ENCODE measurements at places on chromosomes 2 and 18. TPM values are rescaled to one million over a fixed set of nuclear protein-coding genes. Genes with fewer than 3 reads are reported as not detected.

DNA sequence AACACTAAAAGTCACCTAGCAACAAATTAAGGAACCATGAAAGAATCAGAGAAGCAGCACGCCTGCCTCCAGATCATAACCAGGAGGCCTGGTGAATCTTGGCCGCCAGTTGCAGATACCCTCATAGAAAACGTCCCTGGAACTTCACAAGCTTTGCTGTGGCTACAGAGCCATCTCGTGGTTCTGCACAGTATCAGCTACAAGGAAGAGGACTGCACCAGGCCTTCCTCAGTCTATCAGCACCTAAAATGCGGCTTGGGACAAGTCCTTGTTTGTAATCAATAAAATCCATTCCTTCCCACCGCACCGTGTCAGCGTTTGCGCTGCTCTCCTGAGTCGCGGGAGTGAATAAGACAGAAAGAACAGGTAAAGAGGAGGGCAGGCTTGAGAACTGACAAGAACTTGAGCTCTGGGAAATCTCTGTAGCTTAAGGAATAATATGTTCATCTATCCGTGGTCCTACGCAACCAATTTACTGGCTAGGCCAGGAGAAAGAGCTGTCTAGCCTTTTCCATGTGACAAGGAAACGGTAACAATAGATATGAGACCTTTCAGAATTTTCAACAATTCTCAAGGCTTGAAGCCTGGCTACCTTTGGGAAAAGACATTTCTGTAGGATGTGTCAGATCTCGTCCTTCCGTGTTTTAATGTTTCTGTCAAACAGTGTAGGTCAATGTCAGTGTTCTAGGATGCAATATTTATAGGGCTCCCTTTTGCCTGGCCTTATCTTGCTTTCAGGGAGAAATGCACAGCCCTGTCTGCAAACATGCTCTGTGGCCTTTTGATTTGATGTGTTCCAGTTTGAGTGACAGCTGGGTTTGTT is 128.5 kb upstream of the RAB12 start:
- DNase-seq = no peak

DNA sequence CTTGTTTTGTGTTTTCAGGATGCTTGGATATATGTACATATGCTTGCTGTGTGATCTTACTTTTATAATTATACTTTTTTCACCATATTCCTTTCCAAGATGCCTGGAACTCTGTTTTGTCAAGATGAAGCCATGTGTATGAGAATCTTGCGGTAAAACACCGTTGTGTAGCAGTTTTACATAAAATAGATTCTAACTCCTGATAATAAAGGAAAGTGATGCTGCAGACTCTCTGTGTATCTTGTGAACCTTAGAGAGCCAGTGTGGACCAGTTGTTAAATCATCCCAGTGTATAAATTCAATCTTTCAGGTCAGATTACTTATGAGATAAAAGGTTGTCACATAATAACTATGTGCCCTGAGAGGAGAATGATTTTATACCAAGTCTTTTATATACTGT is 12.5 kb upstream of the ITGA4 start:
- no peak for DNase-seq

SERPINB12 gene
- not detected for total RNA-seq

DNA sequence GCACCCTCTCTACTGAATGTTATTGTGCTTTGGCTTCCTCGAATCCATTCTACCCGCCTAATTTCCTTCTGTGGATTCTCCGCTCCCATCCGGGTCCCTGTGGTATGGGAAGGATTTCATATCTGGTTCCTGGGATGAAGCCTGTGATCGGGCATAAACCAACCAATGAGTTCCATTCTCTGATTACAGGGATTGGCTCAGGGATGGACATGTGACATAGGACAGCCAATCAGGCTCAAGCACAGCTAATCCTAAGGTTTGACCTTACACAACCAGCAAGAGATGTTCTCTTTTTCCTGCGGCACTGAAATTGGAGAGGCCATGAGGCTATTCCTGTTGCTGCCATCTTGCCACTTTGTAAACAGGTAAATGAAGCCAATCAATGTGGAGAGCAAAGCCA is 168.1 kb upstream of the SMAD2 start:
- DNase-seq = no peak

DNA sequence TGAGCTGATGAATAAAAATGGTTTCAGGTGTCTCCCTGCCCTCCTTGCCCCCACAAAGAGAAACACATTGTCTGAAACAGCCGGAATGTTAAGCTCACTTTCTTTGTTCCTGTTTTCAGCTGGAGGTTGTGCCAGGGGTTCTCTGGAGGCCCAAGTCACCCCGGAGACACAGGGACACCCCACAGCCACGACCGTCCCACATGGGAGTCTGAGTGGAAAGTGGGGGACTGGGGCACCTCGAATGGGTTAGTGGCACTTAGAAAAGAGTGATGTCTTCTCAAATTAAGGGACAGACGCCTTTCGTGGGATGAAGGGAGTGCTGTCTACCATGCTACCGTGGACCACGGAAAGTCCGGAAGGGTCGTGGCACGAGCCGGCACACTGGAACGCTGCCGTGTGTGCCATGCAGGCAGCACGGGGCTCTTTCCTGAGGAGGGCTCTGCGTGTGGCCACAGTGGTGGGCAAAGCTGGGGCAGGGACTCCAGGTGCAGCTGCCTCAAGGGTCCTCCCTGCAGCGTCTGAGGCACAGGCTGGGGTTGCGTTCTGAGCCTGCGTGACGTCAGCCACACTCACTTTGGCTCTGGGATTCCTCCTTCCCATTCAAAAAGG is 39.4 kb upstream of the CTDP1 start:
- DNase-seq = no peak

DNA sequence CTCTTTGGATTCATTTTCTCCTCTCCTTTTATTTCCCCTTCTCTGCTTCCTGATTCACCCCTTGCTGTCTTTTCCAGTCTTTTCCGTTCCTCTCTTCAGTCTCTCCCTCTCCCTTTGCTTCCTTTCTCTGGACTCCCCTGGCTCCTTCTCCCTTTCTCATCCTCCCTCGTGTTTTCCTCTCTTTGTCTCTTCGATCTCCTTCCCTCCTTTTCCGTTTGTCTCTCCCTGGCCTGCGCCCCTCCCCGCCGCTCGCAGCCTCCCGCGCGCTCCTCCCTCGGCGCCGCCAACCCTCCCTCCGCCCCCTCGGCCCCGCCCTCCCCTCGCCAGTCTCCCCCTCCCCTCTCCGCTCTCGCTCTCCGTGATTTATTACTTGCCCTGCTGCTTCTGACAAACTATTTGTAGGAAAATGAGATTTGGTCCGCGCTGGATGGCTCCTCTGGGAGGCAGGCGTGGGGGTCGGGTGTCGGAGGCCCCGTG is 46.0 kb upstream of the PAX8 start:
- DNase-seq = peak; percentile 60

MOGAT1 gene
- total RNA-seq = not detected

GRCh38 chr2:159243529-159243928 is 43.0 kb downstream of the WDSUB1 start:
- no peak for DNase-seq

GRCh38 chr2:102387763-102388546 is 32.4 kb downstream of the IL18R1 start:
- no peak for DNase-seq

CCDC74B gene
- total RNA-seq = 3.7 TPM

TXNL1 gene
- 68.6 TPM for total RNA-seq

GRCh38 chr2:140836826-140837225 is 1294.0 kb downstream of the LRP1B start:
- DNase-seq = no peak

DNA sequence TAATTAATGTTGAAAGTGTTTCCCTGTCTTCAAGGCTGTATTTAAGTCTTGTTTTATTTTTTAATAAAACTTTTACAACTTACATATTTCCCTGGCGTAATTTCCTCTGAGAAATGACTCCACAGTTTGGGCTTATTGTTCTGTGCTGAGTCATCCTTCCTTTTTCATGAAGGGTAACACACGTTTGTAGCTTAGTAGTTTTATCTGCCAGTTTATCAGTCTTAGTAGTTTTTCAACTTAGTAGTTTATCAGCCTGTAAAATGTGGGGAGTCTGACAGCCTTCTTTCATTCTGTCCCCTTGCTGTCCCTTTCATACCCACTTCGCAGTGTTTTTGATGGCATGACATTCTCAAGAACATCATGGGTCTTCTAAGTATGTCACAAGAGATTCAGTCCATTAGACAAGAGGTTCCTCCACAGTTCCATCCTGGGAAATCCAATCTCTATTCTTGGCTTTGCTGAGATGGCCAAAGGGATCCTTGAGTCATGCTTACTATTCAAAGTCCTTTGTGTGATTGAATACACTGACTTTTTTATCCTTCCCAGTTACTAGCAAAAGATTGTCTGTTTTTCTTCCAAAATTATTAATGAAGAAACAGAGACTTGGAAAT is 60.0 kb upstream of the SGPP2 start:
- no peak for DNase-seq

DNA sequence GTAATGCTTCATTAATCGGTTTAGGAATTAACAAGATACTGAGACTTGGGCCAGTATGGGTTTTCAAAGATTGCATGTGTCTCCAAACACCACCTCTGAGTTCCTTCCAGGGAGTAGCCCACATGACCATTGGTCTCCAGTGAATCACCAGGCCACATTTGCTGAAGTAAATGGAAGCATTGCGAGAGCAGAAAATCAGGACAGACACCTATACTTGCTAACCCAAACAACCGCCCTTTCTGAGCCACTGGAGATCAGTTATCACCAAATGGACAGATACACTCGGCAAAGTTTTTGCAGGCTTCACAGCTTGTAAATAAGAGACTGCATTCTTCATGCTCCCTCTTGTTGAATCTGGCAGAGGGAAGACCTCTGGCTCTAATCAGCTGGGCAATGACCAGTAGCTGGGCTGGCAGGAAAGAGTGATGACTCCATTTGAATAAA is 40.9 kb downstream of the GATA6 start:
- no peak for DNase-seq

FHOD3 gene
- not detected for total RNA-seq

DNA sequence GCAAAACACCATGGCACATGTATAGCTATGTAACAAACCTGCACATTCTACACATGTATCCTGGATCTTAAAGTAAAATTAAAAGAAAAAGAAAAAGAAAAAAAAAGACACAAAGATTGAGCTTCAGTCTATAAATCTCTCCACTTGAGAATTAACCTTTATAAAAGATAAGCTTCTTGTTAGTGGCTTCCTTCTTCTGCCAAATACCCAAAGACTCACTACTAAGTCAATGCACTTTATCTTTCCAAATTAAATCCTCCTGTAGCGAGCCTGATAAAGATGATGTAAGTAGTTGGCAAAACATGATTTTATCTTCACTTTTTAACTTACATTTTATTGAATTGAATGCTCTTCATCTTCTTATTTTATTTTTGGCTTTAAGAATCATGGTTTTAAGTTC is 349.9 kb downstream of the TRIB2 start:
- DNase-seq = no peak

- no peak for DNase-seq
These were observed 47.0 kb downstream of the PARD6G start for GRCh38 chr18:80200171-80200931.

EPB41L3 gene
- total RNA-seq = 8.7 TPM

DNA sequence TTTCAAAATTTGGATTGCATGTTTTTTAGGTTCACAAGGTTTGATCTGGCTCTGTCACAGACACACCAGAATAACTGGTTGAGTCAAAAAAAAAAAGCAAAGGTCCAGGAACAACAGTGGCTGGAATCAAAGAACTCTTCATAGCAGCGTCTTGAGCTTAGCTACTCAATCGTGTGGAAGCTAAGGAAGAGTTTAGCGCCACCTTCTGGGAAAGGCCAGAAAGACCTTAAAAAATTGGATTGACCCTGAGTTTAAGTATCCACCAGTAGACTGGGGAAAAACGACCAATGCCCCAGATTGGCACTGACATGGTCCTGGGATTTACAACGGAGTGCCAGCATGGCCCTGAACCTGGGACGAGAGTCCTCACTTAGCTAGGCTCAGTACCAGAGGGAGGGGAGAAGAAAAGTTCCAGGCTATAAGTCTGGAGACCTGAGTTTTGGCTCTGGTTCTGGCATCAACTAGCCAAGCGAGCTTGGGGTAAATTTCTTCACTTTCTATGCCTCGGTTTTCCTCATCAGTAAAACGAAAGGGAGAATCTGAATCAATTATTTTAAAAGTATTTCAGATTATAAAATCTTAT is 71.1 kb upstream of the TFCP2L1 start:
- peak; percentile 49 for DNase-seq

GALNT14 gene
- total RNA-seq = 1.5 TPM

GRCh38 chr2:3595404-3595803 is 492 bp downstream of the COLEC11 start:
- DNase-seq = no peak

DNA sequence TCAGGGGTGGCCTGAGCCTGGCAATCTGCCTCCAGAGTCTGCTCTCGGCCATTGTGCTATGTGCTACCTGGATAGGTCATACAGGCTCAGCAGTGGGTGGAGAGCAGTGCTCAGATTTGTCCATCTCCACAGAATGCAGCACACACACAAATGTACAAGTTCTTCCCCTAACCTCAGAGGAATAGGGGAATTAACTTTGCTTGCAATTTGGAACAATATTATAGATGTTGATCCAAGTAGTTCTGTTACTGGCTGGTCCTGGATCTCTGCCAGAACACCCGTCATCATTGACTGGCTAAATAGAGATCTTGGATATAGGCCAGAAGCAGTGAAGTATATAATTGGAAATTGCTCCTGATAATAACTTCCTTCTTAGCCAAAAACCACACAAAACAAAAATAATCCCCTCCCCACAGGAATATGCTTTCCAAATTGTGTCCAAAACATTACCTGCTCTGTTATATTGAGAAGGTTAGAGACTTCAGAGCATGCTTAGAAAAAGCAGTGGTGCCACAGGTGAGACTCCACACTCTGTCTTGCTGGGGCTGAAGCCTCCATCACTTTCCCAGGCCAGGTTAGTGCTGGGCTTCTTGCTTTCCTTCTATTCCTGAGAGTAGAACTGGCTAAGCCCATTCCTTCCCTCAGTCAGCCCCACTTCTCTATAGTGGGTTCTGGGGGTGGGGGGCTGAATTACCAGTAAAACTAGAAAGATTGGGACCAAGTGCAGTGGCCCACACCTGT is 38.8 kb downstream of the NCAPH start:
- no peak for DNase-seq

DNA sequence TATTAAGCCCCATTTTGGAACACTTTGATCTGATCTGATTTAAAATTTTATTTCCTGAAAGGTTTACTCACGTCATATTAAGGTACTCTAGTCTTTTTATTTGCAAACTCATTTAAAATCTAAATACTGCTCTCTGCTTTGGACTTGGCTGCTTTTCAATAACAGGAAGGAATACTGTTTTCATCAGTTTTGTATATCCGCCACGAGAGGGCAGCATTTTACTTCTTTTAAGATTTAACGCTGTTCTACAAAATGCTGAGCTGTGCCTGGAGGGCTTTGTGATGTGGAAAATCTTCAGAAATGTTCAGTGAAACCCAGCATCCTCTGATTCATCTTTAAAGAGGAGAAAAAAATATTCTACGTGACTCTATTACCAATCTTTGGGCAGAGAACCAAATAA is 37.5 kb upstream of the SLC38A11 start:
- DNase-seq = peak; percentile 64

CD8B2 gene
- total RNA-seq = not detected

GRCh38 chr2:97871096-97871780 is 124.5 kb downstream of the TMEM131 start:
- DNase-seq = no peak
